Foreskin keratinocyte (primary cell): ENCODE measurements at places on chromosomes 13 and 19.

GRCh38 chr13:110651726-110652230 lies 36.4 kb downstream of the NAXD start:
- DNase-seq, result no peak

DNA sequence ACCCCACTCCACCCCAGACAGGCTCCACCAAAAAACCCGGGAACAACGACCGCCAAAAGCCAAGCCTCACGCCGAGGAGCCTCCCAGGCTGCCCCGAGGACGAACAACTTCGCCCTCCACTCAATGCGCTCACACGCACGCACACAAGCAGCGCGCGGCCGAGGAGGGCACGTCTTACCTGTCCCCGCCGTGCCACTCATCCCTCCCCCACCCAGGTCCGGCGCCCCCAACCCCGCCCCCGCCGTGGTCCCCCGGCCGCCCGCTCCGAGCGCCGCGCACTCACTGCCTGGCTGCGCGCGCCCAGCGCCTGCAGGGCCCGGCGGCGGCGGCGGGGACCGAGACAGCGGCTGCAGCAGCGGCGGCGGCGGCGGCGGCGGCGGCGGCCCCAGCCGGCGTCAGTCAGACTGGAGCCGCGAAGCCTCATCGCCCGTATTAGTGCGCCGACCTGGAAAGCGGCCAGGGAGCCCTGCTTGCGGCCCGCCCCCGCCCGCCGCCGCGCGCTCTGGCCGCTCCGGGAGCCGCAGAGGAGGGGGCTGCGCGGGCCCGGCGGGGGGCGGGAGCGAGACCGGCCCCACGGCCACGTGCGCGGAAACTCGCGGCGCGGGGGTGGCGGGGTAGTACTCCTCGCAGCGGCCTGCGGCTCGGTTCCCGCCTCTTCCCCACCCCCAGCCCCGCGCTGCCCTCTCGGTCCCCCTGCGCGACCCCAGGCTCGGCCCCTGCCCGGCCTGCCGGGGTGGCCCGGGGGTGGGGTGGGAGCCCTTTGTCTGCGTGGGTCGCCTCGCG lies at the start of gene SMAD9:
Gene SMAD9, minus strand, starts transcription at position 406 of the 783 bp plus-strand sequence. CDS start 40,549 bp downstream, outside the sequence.
- DNase-seq, result no peak

DNA sequence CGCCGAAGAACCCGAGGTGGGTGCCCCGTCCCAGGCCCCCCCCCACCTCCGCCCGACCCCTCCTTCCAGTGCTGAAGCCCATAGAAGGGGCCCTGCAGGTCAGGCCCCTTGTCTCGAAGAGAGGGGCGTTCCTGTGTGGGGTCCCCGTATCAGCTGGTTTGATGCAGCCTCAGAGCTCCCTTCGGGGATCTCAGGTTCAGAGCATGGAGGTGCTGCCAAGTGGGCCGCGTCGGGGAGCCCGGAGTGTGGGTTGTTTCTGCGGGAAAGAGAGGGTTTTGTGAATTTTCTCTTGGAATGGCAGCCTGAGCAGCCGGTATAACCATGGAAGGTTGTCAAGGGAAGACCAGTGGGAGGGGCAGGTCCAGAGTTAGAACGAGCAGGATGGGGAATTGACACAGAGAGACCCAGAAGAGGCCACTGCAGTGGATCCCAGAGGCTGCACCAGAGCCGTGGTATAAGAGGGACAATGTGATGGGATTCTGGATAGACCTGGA lies 384 bp downstream of the TRAPPC2B start:
- no peak for DNase-seq

DNA sequence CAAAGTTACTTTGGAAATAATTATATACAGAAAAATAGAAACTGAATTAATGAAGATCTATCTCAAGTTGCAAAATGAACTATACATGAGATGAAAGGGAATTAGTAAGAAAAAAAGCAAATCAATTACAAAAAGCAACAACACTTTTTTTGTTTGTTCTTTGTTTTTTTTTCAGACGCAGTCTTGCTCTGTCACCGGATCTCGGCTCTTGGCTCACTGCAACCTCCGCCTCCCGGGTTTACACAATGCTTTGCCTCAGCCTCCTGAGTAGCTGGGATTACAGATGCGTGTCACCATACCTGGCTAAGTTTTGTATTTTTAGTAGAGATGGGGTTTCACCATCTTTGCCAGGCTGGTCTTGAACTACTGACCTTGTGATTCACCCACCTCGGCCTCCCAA lies 2.2 kb downstream of the ZNF415 start:
- DNase-seq, result no peak

GRCh38 chr13:104983601-104984000 lies 1551.9 kb downstream of the EFNB2 start:
- no peak for DNase-seq

GRCh38 chr13:62057286-62057685 lies 641.6 kb upstream of the PCDH20 start:
- no peak for DNase-seq

- DNase-seq, result no peak
Measured at GRCh38 chr13:21938168-21938567, 267.3 kb downstream of the FGF9 start.
